Naive thymus-derived CD8-positive, alpha-beta T cell (primary cell): ENCODE measurements at places on chromosomes 5 and 9. TPM values are rescaled to one million over a fixed set of nuclear protein-coding genes. Genes with fewer than 3 reads are reported as not detected.

TYRP1 gene
- not detected for total RNA-seq

LCN9 gene
- total RNA-seq = not detected

RASGEF1C gene
- not detected for total RNA-seq

SOHLH1 gene
- total RNA-seq = not detected

PPIC gene
- total RNA-seq = not detected

IFNA13 gene
- not detected for total RNA-seq

CNTNAP3 gene
- not detected for total RNA-seq

FBXO4 gene
- 18.6 TPM for total RNA-seq

PDGFRB gene
- 0.49 TPM for total RNA-seq

MPDZ gene
- not detected for total RNA-seq

PCDHA1 gene
- not detected for total RNA-seq

MZB1 gene
- 2.2 TPM for total RNA-seq
